ENCODE measurements at places on chromosomes 7 and 10. TPM values are rescaled to one million over a fixed set of nuclear protein-coding genes. Genes with fewer than 3 reads are reported as not detected.

The RET gene
- total RNA-seq, result 0.52 TPM

The CYP3A4 gene
- total RNA-seq, result not detected

The ZNF12 gene
- 11.8 TPM for total RNA-seq

The SSC4D gene
- total RNA-seq, result 0.92 TPM

The KNDC1 gene
- 1.4 TPM for total RNA-seq

The SYT15B gene
- 2.7 TPM for total RNA-seq

The RALA gene
- 29.7 TPM for total RNA-seq

The GNAT3 gene
- total RNA-seq, result not detected

The MMRN2 gene
- total RNA-seq, result 0.81 TPM

The HOXA4 gene
- total RNA-seq, result 2.7 TPM

The HTRA1 gene
- 57.5 TPM for total RNA-seq

All from A549 treated with CORT108297 at 1 μM for 4 hours (cell line).